ENCODE measurements at places on chromosomes 2 and 18.

DNA sequence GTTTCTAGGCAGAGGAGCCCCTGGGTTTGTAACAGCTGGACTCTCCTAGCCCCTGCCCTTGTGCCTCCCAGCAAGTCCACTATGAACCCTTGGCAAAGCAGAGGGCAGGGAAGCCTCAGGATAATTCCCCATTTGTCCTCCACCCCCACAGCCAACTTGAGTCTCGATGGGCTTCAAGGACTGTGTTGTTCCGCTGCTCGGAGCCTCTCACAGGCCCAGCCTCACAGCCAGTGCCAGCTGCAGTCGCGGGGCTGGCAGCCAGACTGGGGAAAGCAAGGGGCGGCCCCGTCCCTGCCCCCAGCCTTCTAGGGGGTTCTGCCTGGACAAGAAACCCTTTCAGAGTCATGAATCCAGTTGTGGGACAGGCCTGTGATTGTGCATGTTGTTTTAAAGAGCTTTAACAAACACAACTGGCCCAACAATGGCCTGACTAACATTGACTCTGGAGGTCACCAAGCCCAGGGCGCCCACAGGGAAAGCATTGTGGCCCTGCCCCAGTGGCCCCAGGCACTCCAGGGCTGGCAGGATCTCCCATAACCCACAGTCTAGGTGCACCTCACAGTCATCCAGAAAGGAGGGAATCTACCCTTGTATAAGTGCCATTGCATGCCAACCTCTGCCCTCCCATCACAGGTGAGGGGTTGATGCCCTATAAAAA is 71.8 kb upstream of the DAPL1 start:
- no peak for DNase-seq

GRCh38 chr2:134346141-134346540 is 92.3 kb downstream of the MGAT5 start:
- no peak for DNase-seq

DNA sequence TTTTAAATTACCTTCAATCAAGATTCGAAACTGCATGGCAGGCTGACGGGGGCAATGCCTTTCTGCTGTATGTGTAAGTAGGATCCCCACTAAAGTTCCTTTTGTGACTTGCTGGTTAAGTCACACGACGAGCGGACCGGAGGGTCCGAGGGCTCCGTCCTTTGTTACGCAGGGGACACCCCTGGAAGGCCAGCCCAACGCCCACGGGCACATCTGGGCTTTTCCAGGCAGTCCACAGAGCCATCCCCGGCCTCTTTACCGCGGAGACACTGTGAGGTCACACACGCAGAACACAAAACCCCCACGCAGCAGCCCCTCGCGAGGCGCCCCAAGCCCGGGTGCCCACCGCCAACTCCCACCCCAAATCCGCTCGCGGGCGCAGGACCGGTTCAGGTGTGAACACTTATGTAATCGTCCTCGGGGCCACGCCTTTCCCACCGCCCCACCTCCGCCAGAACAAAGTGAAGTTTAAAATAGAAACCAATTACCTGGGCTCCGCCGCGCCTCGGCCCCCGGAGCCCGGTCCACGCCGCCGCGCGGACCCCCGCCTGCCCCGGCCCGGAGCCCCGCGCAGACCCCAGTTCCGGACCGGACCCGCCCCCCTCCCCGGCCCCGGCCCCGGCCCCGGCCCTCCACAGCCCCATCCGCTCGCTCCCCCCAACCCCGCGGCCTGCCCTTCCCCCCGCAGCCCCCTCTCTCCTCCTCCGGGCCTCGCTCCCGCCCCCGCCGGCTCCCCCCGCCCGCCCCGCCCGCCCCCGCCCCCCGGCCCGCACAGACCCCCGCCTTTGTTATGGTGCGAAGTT is 4.2 kb downstream of the ZNF516 start:
- peak; percentile 75 for DNase-seq

GRCh38 chr2:72097276-72097675 is 50.4 kb downstream of the CYP26B1 start:
- DNase-seq, result no peak

DNA sequence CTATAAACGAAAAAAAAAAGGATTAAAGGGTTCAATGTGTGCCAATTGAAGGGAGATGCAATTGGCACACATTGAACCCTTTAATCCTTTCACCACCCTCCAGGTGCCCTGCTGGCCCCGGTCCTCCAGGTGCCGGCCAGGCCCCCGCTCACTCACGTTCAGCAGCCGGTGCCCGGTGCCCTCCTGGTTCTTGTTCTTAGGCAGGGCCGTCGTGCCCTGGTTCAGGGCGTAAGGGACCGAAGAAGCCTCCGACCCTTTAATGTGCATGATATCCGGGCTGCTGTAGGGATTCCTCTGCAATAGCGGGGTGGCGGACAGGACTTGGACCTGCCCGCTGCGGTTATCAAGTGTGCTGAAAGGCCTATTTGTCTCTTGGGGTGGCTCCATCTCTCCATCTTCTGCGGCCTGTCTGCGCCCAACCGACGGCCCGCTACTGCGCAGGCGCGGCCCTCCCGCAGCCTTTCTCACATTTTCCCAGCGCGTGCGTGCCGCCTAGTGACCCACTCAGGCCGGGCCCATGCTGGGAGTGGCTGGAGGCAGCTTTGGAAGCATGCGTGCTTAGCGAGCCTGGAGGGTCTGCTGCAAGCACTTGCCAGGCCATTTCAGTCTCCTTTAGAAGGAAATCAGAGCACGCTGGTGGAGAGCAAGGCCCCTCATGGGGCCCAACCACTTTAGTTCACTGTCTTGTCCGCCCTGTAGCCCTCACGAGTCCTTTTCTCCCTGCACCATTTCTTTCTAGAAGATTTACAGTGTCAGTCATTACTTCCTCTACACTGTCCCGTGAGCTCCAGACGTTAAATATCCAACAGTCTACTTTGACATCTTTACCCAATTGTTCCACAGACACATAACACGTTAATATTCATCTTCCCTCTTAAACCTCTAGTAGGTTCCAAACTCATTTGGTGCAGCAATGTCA is 24.3 kb downstream of the TMEM237 start:
- peak; percentile 88 for DNase-seq

DNA sequence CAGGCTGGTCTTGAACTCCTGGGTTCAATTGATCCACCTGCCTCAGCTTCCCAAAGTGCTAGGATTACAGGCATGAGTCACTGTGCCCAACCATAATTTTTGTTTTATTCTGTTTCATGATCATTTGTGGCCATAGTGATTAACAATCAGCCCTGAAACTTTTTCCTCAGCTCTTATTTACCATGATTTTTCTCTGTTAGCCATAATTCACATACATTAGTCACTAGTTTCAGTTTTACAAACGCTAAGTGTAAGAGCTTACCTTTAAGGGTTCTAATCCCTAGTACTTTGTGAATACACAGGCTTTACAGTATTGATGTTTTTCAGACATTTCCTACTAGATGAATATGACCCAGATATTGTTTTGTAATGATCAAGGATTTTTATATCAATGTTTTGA is 216.1 kb downstream of the DPP4 start:
- DNase-seq, result no peak

GRCh38 chr18:51235009-51235789 is 37.7 kb upstream of the MEX3C start:
- no peak for DNase-seq

GRCh38 chr18:28198620-28199019 is 21.7 kb upstream of the CDH2 start:
- no peak for DNase-seq

- DNase-seq, result peak; percentile 28
Observed at GRCh38 chr2:160075171-160075570, 12.8 kb upstream of the PLA2R1 start.

GRCh38 chr2:45857867-45858520 is 206.5 kb downstream of the PRKCE start:
- DNase-seq, result no peak

DNA sequence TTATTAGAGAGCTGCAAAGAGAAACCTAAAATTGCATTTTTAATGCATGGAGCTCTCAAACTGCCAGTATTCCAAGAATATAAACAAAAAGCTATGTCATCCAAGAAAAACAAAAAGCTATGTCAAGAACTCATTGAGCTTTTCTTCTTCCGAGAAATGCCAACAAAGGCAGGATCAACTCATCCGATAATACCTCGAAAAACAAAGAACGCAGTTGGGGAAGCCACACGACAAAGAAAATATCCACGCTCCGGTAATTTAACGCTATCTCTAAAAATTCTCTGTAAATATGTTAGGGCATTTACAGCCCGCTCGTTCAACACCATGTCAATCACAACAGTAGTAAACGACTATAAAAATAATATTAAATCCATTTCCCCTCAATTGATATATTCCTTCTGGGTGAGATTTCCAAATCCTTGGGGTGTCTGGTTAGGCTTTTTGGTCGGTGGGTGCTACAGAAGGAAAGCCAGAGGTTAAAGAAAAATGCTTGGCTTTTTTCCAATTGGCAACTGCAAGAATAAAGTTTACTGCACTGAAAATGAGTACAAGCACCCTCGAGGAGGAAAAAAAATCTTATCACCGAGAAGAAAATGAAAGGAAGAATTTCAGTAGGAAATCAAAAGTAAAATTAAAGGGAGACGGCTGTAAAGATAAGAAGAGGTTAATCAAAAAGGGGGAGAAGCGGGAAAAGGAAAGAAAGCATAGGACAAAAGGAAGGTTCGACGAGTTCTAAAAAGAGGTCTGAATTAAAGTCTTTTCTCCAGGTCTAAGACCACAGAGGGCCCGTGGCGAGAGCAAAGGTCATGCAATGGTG is 856 bp downstream of the TIA1 start:
- DNase-seq, result no peak

- no peak for DNase-seq
Observed at GRCh38 chr2:39325966-39326365, 82.2 kb upstream of the CDKL4 start.

DNA sequence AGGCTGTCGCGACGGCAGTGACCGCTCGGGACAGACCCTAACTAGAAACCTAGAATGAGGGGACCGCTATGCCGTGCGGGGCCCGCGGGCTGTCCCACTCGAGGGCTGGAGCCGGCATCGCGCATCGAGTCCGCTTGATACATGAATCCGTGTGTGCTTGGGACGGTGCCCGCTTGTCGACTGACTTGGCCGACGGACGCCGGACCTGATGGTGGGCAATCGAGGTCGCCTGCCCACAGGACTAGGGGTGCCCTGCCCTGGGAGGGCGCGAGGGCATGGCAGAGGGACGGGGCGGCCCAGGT is 749 bp upstream of the PTMA start:
- DNase-seq, result no peak

DNA sequence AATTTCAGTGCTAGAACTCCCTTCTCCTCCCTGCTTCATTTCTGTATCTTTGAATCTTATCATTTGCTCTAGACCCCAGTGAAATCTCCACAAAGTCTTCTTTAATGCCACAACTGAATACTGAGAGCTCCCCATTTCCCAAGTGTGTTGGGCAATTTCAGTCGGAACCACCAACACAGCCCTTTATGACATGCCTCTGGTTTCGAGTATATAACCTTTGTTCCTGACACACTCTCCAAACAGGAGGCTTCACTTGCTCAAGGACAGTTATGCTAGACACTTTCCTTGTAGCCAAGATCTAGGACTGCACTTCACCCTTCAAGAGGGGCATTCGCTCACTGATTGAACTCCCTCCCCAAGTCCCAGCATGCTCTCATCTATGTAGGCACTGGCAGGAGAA is 18.6 kb upstream of the TTR start:
- DNase-seq, result no peak

GRCh38 chr2:179861027-179861415 is 391 bp downstream of the ZNF385B start:
- DNase-seq, result peak; percentile 68

- no peak for DNase-seq
Observed at GRCh38 chr2:28326469-28326805, 66.2 kb upstream of the FOSL2 start.

GRCh38 chr18:62716619-62717168 is 1.4 kb downstream of the PHLPP1 start:
- DNase-seq, result peak; percentile 83

- no peak for DNase-seq
Observed at GRCh38 chr18:8229040-8229439, 380.2 kb upstream of the RAB12 start.

DNA sequence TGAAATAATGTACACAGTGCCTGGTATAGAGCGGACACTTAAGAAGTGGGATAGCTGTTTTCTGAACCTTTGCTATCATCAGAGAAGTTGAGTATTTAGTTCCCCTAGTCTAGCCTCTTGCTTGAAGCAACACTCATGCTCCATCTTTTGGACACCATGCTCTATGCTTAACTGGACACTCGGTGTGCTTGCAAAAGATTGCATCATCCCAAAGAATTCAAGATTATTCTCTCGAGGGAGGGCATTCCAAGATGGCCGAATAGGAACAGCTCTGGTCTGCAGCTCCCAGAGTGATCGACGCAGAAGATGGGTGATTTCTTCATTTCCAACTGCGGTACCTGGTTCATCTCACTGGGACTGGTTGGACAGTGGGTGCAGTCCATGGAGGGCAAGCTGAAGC is 143.9 kb upstream of the FSHR start:
- no peak for DNase-seq

DNA sequence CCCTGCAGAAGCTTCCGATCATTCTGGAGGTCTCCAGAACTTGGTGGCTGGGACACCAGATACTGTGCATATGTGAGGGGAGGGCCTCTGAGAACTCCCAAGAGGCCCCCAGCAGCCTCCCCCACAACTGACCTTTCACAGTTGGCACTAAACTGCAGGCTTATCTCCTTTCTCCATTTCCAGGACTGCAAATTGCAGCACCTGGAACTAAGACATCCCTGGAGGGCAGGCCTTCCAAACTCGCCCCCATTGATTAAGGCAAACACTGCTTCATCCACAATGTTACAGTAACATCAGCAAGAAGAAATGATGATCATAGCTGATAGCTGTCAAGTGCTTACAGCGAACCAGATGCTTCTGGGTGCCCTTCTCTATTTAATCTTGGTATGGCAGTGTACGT is 67.9 kb downstream of the TGOLN2 start:
- no peak for DNase-seq

DNA sequence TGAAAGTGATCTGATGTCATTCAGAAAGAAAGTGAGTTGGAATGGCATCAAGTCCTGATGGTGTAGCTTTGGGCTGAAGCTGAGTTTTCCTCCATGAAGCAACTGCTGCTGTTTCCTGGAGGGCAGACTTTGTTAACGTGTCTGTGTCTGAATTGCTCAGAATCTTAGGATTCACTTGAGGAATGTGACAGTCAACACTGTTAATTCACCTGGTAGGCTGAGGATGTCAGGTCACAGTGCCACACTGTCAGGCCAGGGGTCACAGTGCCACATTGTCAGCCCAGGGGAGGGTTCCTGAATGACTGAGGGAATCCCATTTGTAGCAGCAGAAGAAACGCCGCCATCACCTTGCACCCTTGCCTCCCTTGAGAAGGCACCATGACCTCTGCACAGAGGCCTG is 39.4 kb downstream of the LYPD6B start:
- DNase-seq, result no peak

DNA sequence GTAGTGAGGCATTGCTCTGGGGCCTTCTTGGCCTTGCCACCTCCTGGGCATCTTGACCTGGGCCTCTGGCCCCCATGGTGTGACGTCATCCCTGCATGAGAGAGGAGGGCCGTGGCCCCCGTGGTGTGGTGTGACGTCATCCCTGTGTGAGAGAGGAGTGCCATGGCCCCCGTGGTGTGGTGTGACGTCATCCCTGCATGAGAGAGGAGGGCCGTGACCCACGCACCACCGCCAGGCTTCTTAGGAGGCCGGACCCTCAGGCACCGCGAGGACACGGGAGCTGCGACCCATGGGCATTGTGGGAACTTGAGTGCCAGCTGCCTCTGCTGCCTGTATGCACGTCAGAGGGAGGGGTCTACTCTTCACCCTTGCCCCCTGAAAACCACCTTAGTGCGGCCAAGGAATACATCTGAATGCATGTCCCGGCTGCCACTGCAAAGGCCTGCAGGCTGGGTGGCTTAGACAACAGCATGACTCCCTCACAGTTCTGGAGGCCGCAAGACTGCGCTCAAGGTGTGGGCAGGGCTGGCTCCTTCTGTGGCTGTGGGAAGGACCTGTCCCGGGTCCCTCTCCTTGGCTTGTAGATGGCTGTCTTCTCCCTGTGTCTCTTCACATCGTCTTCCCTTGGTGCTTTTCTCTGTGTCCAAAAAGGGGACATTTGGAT is 20.8 kb upstream of the OTOS start:
- no peak for DNase-seq
